ENCODE measurements at places on chromosomes 3 and 15.

GRCh38 chr15:88090481-88091011, 166.0 kb downstream of the NTRK3 start:
- DNase-seq, result no peak

DNA sequence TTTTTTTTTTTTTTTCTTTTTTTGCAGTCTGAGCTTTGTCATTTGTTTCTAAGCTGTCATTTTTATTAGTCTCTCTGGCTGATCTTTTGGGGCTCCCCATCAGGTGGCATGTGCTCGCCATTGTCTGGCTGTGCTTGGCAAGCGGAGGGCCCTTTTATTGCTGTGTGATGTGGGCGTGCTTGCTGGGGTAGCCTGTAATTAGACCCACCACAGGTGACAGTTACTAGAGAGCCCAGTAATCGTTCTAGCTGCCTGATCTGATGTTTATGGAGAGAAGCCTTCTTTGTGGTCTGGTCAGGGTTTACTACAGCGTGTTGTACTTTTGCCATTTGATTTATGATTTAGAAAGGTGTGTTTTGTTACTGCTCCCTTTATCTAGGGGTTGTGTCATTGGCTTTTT, 179.9 kb downstream of the MCTP2 start:
- no peak for DNase-seq

- no peak for DNase-seq
Measured at GRCh38 chr3:168497741-168498140, 402.0 kb upstream of the GOLIM4 start.

GRCh38 chr15:83816124-83816883, 162.4 kb downstream of the ADAMTSL3 start:
- no peak for DNase-seq

GRCh38 chr15:48695827-48696573, 50.5 kb upstream of the FBN1 start:
- no peak for DNase-seq

DNA sequence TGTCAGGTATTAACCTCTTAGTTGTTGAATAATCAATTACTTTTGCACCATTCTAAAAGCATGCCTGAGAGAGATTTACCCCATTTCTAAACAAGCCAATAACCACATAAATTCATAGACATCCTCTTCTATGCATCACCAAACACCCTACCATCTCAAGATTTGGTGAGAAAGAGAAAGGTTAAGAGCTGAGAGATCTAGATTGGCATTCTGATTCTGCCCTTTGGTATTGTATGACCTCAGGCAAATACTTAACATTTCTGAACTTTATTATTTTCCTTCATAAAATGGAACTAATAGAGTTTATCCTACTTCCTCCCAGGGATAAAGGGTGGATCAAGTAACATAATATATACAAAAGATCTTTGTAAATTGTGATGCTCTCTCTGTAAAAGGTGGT, 146.5 kb upstream of the MME start:
- peak; percentile 46 for DNase-seq

DNA sequence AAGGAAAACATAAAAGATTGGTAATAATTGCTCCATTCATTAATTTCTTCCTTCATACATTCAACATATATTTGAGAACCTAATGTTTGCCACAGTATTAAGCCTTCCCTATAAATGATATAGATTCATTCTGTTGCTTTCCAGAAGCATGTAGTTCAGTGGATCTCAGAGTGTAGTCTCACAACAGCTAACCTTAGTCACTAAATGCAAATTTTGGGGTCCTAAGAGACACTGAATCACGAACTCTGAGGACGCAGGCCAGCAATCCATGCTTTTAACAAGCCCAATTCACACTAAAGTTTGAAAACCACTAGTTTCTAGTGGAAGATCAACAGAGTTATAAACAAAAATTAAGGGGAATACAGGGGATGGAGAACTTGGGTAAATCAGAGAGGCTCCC, 7.2 kb upstream of the AQR start:
- no peak for DNase-seq

DNA sequence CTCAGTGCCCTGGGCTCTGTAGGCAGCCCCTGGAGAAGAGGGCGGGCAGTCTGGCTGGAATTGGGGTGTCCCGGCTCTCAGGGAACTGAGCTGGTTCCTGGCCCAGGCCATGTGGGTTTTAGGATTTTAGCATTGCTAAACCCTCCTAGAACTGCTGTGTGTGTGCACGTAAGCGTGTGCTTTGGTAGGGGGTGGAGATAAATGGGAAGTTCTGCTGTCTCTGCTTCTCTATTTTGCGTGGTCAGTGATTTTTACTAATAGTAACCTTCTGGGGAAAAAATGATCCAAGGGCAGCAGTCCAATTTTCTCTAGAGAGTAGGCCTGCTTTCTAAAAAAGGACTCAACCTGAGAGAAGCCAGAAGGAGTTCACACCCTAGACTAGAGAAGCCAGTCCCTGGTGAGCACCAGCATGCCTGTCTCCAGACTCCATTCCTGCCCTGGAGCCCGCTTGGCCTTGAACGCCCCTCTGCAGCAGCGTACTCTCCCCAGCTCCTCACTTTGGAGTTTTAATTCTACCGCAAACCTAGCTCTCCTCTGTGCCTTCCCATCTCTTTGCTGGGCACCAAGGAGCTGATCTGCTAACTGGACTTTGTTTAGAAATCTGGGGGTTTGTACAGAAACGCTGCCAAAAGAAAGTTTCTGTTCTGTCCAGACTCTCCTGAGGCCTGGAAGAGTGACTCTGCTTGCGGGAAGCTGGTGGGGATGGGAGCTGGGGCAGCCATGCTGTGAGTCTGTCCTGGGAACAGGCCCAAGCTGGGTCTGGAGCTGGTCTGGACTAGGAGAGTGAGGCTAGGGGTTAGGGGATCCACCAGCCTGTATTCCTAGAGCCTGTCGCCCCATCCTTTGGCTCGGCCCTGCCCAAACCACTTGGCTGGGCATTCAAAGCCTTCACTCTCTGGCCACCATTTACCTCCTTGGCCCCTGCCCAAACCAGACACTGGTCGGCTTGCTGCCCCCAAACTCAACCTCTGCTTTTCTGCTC, 19.7 kb downstream of the CORO2B start:
- no peak for DNase-seq

DNA sequence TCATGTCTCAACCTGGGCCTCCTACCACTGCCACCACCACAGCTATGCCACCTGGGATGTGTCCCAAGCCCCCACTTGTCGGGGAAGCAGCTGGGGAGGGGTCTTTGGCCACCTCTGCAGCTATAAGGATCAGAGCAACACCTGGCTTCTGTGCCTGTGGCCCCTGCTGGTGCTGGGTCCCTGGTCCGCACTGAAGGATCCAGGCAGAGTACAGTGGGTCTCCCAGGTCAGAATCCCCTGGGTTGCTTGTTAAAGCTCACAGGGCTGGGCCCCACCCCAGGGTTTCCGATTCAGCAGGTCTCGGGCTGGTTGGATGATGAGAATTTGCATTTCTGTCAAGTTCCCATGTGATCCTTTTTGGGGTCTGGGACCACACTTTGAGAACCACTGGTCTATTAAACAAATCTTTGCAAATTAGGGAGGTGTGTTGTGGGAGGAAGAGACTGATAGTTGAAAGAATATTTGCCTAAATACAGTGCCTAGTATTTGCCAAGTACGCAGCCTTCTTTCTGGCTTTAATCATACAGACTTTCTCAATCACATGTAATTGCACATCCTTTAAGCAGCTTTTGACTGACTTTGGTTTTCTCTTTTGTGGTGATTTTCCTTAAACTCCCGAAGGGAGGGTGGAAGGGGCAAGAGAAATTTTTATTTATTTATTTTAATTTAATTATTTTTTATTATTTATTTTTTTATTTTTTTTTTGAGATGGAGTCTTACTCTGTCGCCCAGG, 127.3 kb downstream of the IGF1R start:
- DNase-seq, result no peak

GRCh38 chr3:4904811-4905695, 74.2 kb upstream of the BHLHE40 start:
- peak; percentile 13 for DNase-seq

DNA sequence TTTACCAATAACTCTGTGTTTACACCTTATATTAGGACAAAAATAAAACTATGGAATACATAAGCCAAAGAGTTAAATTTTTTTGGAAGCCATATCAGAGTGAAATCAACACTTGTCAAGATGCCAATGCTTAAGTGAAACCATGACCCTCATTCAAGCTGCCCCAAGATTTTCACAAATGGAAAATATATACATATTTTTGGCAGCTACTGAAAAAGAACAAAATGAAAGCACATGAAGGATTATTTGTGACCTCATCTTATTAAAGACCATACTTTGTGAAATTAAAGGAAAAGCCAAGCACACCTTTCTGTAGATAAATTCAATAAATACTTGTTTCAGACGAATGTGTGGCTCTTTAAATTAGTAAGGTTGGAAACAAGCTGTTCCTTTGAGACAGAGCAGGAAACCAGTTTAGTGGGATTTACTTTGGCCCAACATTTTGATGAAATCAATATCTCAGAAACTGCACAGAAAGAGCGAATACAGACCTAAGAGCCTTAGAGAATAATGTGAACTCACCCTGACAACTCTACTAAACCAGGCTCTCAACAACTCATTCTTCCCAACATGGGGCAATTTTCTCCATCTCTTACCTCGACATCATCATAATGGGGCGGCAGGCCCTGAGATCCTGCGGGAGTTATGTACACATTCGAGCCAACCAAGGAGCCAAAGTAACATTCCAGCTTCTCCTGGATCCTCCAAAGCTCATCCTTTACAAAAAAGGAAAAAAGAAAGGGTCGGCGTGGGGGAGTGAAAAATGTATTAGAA, 11.1 kb downstream of the RIOX2 start:
- DNase-seq, result no peak

DNA sequence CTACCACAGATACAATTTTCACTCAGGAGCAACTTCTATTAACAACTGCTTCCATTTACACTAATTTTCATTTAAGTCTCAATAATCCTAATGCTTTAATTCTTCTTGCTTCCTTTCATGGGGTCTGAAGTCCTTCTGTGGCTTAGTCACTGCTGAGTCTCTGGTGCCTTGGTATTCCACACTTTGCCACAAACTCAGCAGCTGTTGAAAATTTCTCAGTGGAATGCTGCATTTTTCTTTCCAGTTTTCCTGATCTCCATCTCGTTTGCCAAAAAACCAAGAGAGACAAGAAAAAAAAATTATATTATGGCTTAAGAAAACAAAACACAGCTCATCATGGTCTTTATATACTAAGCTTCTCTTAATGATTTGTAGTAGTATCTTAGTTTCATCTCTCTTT, 269.2 kb upstream of the AZI2 start:
- DNase-seq, result no peak

GRCh38 chr3:113243071-113243470, 31.7 kb downstream of the BOC start:
- DNase-seq, result no peak

All from EL (cell line).